NCI-H2081 treated with DMSO at 0.1 percent for 48 hours (cell line): ENCODE measurements at places on chromosomes 16 and 17.

GRCh38 chr17:4899341-4900230 is at the start of gene C17orf107:
C17orf107 (plus strand) TSS chr17:4899536; CDS start chr17:4899763, 227 bp downstream.
- no peak for DNase-seq

DNA sequence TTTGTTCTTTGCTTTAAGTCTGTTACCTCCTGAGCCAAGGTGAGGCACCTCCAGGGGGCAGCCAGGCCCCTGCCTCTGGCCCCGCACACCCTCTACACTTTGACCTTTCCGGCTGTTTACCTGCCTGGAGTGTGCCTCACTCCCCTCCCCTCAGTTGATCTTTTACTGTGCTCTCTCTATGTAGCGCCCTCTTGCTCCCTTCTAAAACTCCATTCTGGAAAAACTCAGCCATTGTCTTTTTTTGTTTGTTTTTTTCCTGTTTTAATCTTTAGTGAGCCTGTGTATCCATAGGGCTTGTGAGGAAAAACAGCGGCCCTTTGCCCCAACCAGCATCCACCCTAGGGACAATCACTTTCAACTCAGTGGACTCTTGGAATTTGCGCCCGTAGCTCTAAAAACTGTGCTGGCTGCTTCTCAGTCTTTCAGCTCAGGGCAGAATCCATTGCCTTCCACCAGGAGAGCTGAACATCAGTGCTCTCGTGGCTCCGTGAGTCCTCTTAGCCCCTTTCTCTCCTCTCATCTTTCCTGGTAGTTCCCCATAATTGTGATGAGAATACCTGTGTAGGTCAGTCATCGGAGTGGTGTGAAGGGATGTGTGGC is 4.3 kb downstream of the AMDHD2 start:
- DNase-seq: no peak

DNA sequence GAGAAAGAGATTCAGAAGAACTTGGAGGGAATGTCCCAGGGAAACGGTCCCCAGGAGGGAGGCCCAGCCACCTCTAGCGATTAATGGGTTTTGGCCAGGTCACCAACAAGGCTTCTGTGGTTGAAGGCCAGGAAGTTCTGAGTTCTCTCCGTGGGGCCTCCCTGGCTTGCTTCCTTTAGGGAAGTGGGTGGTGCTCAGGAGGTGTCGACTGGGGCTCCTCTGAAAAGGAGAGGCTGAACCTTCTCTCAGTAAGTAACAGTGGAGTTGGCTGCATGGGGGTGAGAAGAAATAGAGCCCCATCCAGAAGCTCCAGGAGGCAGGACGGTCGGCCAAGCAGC is 77.1 kb upstream of the GSE1 start:
- no peak for DNase-seq

DNA sequence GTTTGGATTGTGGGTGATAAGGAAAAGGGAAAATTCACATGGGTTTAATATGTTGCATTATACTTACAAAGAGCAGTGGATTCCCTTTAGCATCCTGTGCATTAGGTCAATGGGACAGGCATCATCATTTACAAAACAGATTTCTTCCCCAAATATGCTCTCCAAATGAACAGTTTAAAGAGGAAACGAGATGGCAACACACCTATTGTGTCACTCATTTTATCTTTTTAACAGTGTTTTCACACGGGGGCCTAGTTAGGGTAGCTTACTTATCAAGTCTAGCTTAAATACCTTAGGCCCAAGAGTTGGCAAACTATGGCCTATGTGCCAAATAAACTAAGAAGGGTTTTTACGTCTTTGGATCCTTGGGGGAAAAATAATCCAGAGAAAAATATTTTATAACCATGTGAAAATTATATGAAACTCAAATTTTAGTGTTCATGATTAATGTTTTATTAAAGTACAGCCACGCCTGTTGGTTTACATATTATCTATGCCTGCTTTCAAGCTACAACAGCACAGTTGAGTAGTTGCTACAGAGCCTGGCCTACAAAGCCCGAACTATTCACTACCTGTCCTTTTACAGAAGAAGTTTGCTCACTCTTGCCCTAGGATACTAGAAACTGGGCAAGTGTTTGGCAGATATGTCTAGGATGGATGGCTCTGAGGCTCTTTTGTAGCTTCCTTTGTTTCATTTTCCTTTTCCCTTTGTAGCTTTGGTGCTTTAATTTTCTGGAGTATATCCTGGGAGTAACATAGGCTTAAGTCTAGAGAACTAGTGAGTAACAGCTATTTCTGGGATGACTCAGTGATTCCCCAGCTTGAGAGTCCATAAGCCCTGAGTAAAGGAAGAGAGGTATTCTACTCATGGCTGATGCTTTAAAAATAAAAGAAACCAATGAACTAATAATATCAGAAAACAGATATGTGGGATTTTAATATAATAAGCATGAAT is 12.4 kb downstream of the NUP93 start:
- no peak for DNase-seq

DNA sequence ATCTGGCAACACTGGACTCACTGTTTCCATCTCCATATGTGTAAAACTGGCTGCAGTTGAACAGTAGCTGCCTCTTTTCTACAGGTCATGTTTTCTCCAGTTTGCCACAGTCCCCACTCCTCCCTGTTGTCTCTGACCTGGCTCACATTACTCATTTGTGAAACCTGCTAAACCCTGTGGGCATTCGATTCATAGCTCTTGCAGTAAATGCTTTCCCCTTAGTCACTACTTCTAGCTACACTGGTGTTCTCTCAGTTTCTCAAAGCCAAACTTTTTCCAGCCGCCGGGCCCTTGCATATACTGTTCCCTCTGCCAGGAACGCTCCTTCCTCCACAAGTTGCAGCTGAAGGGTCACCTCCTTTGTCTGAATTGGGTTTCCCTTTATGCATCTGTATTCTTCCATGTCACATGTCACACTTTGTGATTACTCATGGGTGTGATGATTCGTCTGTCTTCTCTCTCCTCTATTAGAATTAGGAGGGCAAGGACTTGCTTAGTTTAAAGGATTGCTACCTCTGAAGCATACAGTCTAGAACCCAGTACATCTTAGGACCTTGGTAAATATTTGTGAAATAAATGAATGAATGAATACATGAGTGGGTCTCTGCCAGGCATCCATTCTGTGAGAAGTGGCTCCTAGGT is 15.0 kb upstream of the MT4 start:
- DNase-seq: no peak

- DNase-seq: no peak
Measured at GRCh38 chr16:65314627-65315008, 192.8 kb upstream of the CDH11 start.

DNA sequence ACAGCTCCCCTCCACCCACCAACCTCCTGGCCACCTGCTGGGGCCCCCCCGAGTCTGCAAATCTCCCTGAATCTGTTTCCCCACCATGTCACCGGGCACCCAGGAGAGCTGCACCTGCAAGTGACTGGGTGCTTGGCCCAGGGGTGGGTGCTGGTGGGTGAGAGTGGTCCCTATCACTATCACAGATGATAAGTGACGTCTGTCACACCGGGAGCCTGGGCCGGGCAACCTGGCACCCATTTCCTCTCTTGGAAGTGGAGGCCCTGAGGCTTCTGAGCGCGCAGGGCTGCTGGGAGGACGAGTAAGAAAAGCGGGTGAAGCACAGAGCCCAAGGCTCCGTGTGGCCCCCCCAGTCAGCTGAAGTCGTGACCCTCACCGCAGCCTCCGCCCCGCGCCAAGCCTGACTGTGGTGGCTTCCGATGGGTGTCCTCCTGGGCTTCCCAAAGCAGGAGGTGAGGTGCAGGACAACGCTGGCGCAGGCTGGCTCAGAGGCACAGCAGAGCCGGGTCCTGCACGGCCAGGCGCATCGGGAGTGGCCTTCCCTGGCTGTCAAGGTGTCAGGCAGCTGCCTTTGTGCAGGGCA is 21.0 kb upstream of the ACSF3 start:
- DNase-seq: no peak

DNA sequence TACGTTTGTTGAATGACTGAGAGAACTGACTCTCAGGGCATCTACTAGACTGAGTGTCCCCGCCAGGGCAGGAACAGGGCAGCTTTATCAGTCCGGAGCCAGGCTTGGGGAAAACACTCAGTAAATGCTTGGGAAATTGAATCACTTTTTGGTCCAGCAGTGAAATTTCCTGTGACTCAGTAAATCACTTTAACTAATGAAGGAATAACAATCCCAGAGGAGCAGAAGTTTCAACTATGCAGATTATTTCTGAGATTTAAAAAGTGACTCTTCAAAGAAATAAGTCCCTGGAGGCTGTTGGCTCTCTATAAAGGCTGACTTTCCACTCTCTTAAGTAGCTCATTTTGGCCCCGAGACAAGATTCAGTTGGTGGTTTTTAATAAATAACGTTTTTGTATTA is 101.8 kb downstream of the FOXL1 start:
- no peak for DNase-seq

DNA sequence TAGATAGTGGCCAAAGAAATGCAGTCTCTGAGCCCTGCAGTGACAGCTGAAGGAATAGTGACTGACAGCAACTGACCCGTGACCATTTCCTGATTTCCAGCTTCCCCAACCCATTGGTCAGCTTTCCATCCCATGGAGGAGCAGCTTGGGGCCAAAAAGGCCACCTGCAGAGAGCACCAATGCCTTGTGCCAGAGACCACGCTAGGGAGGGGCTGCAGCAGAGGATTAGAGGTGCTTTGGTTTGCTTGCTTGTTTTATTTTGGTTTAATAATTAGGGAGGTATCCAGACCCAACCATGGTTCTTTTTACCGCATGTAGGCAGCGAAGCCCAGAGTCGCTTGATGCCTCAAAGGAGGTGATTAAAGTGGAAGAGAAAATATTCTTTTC is 61.3 kb upstream of the SIAH1 start:
- DNase-seq: no peak

DNA sequence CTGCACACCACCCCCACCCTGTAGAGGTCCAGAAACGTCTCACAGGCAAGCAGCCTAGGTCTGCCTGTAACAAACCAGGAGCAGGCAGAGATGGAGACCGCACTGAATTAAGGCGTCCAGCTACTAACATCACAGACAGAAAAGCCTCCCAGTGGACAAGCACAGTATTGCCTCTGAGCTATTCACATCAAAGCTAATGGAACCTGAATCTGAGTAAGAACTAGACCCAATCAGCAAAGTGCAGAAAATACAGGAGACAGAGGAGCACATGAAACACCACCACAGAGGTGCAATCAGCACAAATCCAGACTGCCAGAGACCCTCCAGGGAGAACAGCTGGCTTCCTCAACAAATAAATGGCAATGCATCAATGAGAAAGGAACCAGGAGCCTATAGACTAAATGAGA is 22.2 kb upstream of the PEMT start:
- no peak for DNase-seq

DNA sequence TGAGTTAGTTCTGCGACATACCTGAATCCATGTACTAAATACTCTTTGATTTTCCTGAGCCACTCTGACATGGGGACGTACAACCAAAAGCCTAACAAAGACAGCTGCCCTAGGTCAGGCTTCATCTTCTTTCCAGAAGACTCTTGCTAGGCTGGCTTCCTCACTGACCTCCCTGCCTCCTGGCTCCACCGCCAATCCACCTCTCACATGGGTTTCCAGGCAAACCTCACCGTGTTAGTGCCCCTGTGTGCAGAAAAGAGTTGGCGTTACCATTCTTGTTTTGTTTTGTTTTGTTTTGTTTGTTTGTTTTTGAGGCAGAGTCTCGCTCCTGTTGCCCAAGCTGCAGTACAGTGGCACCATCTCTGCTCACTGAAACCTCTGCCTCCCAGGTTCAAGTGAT is 135.3 kb downstream of the WSCD1 start:
- DNase-seq: no peak

DNA sequence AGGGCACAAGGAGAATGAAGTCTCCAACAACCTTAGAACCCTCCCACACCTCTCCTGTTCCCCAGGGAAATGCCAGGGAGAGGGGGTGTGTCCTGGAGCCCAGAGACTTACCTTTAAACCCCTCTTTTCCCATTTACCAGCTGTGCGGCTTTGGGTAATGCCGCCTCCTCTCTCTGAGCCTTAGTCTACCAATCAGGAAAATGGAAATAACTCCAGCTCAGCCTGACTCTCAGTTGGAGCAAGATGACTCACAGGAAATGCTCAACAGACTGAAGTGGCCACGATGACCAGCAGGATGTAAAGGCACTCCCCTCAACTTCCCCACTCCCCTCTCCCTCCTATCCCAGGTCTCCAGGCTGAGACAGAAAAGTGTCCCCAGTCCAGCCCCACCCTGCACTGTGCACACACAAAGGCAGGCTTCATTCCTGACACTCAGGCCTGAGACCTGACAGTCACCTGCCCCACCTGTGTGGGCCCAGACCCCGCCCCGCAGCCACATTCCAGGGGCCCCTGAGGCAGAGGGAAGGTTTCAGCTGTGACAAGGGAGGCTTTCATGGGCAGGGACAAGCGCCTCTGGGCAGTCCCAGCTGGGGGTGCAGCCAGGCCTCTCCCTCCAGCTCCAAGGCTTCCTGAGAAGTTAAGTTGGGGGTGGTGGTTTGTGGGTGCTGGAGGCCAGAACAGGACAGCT is 3.0 kb upstream of the KRT15 start:
- DNase-seq: no peak

DNA sequence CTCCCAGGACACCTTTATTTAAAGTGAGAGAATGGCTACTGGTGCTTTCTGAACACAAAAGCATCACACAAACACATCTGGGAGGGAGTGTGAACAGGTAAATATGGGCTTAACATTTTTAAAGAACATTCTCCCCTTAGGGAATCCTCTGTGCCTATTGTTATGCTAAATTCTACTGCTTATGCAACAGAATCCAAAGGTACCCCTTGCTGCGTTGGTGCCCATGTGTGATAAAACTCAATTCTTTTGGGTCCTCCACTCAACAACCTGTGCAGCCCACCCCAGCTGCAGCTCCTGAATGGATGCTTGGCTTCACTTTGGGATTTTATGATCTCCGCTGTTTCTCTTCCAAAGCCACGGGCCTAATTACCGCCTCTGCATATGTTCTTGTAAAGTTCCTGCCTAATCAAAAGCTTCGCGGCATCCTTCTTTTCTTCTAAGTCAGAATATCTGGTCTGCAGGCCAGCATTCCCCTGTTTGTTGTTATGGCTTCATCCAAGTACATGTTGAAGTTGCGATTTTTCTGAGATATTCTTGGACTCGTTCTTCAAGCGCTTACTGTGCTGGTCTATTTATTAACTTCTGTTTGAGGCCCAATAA is 23.9 kb downstream of the RHBDL3 start:
- no peak for DNase-seq

GRCh38 chr17:1713878-1714426 is 3.8 kb upstream of the TLCD2 start:
- no peak for DNase-seq

DNA sequence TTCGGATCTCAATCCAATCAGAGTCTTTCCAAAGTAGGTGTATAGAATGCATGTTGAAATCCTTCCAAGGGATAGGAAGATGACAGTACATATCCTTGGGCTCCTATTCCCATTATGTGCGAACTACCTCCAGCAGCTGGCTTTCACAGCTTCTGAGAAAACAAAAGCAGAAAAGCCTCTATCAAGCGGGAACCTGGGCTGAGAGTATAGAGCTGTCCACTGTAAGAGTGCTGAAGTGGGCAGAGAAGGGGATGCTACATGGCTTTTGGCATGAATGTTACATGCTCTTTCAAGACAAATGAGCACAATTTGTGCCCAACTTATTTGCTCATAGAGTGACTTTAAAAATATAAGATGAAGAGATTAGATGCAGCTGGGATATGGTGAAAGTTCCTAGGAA is 993.5 kb downstream of the CDH8 start:
- no peak for DNase-seq

- DNase-seq: no peak
Measured at GRCh38 chr16:67941469-67942199, 2.3 kb downstream of the LCAT start.

- no peak for DNase-seq
Measured at GRCh38 chr17:41153856-41154255, 4.2 kb upstream of the KRTAP4-5 start.
